Hepatic stellate cell (primary cell): ENCODE measurements at places on chromosomes 4 and X.

- DNase-seq: no peak
Observed at GRCh38 chr4:55732864-55733263, 86.7 kb upstream of the EXOC1L start.

- DNase-seq: no peak
Observed at GRCh38 chrX:122422547-122422946, 761.5 kb upstream of the GRIA3 start.

DNA sequence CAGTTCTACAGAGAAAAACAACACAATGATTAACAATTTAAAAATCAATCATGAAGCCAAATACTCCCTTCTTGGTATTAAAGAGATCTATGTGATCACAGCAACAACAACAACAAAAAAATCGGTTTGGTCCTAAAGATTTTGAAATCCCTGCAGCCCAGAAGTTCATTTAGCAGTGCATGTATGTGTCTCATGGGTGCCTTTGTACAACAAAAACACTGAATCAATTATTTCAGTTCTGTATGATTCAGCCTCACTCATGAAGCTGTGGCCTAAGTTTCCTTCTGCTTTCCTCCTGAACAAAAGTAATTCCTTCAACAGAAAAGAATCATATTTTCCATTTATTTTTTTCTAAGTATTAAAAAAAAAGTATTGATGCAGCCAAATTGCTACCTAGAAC lies 393.4 kb upstream of the NDST3 start:
- DNase-seq: no peak

DNA sequence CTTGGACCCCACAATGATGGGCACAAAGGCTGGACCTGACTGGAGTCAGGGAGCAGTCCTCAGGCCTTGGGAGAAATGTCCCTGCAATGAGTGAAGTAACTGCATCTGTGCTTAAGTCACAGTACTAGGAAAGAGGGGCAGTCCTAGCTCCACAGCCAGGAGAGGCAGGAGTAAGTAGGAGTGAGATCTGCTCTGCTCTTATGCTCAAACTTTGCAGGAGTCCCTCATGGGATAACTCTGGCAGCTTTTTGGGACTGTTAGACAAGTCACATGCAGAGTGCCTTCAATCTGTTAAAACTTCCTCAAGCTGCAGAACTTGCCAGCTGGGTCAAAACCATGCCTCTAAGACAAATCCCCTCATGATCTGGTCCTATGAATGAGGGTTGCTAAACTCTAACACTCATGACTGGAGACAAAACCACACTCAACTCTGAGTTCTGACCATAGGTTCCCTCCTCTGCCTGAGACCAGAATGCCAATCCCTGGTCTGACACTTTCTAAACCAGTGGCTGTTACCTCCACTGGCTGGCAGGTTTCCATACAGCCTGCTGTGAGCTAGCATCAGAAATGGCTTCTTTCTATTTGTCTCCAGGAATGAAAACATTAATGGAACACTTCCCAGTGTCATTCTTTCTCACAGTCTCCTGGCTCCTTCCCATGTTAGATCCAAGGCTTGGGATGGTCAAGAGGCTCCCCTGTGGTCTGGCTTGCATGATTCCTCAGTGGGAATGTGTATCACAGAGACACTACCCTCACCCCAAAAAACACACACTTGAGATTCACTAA lies 819.3 kb downstream of the PCDH7 start:
- DNase-seq: no peak

GRCh38 chr4:10773010-10773409 lies 88.4 kb upstream of the CLNK start:
- no peak for DNase-seq

DNA sequence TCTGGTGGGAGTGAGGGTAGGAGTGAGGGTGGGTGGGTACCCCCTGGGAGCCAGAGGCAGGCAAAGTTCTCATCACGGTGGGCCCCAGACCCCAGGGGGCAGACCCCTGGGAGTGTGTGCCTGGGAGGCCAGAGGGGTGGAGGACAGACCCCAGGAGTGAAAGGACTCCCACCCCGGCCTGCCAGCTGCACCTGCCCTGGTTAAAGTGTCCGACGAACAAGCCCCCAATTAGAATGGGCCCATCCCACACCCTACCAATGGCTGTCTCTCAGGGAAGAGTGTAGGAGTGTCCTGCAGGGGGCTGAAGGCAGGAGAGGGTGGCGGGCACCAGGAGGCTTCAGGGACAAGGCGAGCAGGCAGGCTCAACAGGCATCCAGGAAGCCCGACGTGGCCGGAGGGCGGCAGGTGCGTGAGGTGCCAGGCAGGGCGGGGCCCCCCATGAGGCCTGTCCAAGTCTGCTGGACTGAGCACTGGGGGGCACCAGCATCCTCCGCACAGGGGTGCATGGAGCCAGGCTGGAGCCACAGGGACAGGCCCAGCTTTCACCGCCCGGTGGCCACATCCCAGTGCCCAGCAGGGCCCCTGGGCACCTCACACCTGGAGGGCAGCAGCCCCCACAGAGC lies 8.7 kb downstream of the PDE6B start:
- no peak for DNase-seq

DNA sequence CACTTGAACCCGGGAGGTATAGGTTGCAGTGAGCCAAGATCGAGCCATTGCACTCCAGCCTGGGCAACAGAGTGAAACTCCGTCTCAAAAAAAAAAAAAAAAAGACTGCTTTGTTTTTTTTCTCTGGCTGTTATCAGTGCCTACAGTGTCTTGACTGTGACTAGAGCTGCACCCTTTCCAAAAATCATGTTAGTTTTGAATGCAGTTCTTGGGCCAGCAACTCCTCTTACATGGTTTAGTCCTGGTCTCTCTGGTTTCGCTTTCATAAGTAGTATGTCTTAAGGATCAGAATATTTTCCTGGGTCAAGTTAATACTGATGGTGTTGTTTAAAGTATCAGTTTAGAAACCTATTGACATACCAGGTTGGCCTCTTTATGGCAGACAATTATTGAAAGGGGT lies 34.2 kb upstream of the NALF2 start:
- no peak for DNase-seq

DNA sequence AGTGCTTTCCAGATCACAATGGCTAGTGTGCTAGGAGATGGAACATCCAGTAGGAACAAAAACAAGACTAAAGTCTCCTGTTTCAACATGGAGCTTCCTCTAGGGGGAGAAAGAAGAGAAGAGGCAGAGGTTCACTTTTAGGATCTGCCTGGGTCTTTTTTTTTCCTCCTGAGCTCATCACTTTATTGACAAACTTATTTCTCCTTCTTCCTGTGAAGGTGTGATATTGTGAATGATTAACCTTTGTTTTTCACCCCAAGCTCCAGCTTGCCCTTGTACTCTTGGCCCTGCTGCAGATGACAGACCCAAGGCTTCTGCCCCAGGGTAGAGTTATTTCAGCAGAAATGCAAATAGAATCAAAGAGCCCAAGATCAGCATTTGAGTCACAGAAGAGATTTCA lies 13.5 kb downstream of the PAGE4 start:
- no peak for DNase-seq

GRCh38 chr4:15779306-15779705 lies 1.2 kb downstream of the CD38 start:
- peak; percentile 50 for DNase-seq

GRCh38 chr4:61762722-61763627 lies 562.8 kb downstream of the ADGRL3 start:
- DNase-seq: no peak

DNA sequence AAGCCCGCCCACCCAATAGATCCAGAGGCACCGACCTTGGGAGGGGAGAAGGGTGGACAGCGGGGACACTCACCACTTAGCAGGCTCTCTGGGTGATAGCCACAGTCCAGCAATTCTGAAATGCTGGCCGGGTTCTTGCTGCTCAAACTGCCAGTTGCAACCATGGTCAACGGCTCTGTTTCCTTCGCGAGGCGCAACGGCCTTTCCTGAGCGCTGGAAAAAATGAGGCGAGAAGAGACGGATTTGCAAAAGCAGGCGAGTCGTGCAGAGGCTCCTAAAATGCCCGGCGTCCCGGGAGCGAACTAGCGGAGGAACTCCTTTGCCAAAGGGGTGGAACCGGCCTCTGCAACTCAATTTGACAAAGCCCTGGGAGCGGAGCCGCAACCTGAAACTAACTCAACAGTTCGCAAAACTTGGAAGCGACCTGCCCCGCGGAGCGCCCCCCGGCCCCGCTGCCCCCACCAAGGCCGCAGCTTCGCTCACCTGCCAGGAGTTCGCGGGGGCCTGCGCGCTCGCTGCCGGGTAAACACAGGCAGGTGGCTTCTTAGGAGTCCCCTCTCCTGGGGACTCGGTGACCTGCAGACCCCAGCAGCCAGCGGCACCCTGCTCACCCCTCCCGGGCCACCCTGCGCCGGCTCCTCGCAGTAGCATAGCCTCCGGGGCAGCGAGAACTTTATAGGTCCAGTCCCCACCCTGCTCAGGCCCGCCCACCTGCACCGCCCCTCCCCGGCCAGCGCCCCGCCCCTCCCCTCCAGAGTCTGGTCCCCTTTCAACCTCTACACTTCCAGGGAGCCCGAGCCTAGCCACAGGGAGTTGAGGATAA lies at the start of gene DDIT4L:
Gene DDIT4L (minus strand): TSS at position 649 of the 823 bp plus-strand sequence. CDS start 485 bp downstream, at position 164.
- peak; percentile 35 for DNase-seq

- no peak for DNase-seq
Observed at GRCh38 chr4:149489321-149489720, 326.3 kb downstream of the IQCM start.

- DNase-seq: no peak
Observed at GRCh38 chr4:125650557-125650956, 335.8 kb downstream of the FAT4 start.

DNA sequence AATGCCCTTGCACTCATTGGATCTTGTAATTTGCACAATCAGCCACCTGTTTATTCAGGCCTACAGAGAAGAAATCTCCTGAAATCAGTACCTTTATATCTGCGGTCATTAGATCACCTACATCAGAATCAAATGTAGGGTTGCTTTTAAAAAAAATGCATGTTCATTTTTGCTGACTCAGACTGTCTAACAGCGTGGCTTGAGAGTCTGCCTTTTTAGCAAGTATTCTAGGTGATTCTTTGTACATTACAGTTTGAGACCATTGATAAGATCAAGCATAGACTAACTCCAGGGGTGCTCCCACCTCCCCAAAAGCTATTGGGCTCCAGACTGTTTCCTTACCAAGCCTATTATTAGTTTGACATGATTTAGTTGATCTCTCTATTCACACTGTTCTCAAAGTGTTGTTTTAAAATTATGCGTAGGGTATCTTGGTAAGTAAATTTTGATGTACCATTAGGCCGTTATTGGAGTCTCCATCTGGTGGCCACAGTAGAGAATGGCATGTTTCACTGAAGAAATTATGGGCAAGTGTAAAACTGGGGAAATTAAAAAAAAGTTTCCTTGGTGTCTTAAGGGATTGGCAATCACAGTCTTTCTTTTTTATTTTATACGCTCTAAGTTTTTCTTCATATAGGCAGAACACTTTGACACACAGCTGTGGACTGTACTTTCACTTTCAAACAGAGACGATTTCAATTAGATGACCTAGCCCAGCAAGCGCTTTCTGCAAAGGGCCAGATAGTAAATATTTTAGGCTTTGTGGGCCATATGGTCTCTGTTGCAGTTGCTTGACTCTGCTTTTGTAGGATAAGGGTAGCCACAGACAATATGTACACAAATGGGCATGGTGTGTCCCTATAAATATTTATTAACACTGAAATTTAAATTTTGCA lies 33.7 kb upstream of the MSL3 start:
- peak; percentile 22 for DNase-seq

DNA sequence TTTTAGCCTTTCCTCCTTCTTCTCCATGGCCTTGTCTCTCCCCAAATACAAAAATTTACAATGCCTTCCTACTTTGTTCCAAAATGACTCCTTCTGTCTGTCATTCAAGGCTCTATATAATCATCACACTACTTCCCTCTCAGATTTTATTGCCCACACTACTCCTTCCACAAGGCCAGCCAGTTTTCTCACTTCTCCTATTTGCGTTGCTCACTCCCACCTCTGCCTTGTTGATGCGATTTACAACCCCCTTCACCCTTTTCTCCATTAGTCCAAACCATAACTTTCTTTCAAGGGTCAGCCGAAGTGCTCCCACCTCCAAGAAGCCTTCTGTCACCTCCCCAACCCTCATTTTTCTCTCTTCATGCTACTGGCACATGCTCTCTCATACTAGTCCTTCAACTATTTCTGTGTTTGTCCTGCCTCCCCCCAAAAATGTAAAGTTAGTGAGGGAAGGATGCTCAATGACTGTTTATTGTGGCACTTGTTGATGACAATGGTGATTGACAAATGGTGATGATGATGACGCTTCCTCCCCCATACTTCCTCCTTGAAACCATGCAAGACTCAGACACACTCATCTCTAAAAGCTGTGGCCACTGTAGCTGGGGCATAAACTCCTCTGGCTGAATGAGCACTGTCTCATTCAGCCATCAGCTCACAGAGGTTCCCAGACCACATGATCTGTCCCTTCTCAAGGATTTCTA lies 2.7 kb upstream of the XKRX start:
- DNase-seq: no peak

GRCh38 chr4:168712316-168712890 lies 215.6 kb downstream of the PALLD start:
- no peak for DNase-seq

DNA sequence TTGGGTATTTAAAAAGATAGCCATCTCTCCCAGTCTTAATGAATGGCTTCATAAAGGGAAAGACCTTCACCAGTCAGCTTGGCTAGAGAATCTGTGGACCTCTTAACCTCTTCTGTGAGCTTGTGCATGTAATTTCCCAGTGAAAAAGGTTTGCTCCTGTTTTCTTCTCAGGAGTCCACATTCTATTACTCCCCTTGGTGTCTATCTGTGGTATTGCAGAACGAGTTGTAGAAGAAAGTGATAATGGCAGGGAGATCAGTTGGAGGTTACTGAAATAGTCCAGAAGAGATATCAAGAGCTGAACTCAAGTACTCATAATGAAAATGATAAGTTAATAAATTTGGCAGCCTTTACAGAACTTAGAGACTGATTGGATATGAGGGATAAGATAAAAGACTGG lies 16.5 kb upstream of the VAMP7 start:
- DNase-seq: peak; percentile 9

DNA sequence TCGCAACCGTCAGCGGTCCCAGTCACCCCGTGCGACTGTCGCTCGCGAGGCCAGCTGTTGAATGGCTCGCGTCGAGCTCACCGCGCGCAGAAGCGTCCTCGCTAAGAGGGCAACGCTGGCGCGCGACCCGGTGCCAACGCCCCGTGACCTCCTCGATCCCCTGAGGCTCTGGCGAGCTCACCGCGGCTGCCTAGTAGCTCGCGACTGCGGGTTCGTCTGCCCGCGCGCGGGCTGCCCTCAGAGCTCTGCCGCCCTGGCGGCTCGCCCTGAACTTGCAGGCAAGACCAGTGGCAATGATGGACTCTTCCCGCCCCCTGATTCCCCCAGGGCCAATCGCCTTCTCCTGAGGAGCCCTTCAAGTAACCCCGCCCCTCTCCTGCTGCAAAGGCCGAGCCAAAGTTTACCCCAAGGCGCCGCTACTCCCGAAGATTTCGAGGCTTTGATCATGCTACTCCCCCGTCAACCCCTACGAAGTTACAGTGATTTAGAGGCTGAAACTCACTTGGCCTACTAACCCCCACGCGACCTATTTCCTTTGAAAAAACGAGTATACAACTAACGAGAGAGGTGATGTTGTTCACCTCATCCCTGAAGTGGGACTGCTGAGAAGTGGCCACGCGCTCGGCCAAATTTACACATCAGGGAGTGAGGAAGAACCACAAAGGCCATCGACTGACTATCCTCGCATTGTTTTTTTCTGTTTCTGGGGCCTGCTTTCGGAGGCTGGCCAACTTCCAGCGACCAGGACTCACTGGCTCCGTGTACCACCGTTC lies 37.5 kb downstream of the PGRMC1 start:
- no peak for DNase-seq
